H7 (cell line): ENCODE measurements at places on chromosomes 12 and 14. TPM values are rescaled to one million over a fixed set of nuclear protein-coding genes. Genes with fewer than 3 reads are reported as not detected.

Gene CRACR2A
- total RNA-seq = 1.3 and 2.0 TPM in 2 replicates

Gene PTPRB
- 0.62 and 1.0 TPM in 2 replicates for total RNA-seq

Gene KCNMB4
- total RNA-seq = 22.2 and 24.0 TPM in 2 replicates

Gene DBX2
- not detected in 2 replicates for total RNA-seq

Gene CELA1
- total RNA-seq = not detected in 2 replicates

DNA sequence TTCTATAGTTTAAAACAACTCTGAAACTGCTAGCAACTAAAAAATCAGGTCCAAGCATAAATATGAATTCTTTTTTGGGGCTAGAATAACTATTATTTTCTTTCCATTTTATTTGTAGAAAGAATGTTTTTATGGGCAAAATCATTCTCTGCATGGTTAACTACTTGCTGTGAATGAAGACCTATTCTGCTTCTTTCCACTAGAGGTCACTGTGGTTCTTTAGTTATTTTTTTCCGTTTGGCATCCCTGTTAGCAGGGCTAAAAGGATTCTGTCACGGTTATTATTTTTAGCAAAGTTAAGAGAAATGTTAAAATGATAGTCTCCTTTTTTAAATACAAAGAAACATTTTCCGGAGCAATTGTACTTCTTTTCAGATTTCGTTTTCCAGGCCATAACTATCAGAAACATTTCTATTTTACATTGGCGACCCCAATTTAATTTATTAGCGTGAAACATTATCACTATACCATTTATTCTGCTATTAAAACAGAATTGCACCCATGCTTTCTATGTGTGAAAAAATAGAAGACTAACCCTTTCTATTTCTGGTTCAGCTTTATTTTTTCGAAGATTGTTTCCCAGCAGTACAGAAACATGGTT is 404.8 kb downstream of the ATP23 start:
- DNase-seq = peak; percentile 15

GRCh38 chr14:50347521-50347920 is 35.4 kb downstream of the DMAC2L start:
- no peak for DNase-seq

- peak; percentile 40 for DNase-seq
These were observed 5.5 kb downstream of the ASIC1 start for GRCh38 chr12:50062728-50063460.

- DNase-seq = no peak
These were observed 241.0 kb upstream of the ATP2B1 start for GRCh38 chr12:89949457-89950195.

DNA sequence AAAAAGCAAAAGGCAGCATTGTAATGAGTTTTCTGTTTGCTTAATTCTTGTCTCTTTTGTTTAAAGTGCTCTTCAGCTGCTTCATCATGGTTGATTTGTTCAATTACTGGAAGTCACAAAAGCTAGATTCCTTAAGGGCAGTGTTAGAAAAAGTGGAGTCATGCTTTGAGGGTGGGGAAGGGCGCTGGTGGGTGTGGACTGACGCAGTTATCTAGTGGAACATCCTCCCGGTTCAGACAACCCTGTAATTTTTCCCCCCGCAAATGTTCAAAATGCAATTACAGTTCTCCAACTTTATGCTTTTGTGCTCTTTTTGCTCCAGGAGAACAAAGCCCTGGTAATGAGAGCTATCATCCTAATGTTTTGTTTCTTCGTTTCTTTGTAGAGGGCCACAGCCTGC is 2.1 kb downstream of the AKAP6 start:
- DNase-seq = no peak

DNA sequence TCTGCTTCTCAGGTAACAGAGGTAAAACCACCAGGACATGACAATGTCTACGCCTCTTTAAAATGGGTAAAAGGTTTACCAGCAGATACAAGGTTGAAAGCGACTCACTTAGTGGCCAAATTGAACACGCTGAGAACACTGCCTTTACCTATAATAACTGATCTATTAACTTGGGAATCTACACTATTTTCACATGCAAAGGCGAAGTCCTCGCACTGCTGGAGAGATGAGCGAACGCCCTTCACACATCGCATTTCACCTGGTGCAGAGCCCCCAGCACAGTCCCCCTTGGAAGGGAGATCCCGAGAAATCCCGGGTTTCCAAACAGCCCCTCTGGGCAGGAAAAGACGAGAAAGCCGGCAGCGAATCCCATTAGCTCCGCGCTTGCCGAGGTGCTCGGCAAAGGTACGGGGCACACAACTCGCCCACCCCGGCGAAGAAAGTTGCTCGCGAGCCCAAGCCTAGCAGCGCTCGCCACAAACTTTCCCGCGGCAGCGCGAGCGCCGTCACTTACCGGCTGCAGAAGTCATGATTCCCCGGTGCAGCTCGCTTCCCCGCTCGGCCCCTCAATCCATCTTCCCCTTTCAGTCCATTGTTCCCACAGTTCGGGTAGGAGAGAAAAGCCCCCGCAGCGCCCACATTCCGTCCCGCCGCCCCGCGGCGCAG is 423 bp downstream of the FGD6 start:
- DNase-seq = no peak

- no peak for DNase-seq
These were observed 80.6 kb downstream of the BTG1 start for GRCh38 chr12:92065018-92065499.

- no peak for DNase-seq
These were observed 264.1 kb downstream of the TTC8 start for GRCh38 chr14:89088530-89088929.

- peak; percentile 89 for DNase-seq
These were observed 911 bp upstream of the SCNN1A start for GRCh38 chr12:6376079-6376869.

- DNase-seq = no peak
These were observed 19.5 kb upstream of the PPFIBP1 start for GRCh38 chr12:27504507-27504906.

DNA sequence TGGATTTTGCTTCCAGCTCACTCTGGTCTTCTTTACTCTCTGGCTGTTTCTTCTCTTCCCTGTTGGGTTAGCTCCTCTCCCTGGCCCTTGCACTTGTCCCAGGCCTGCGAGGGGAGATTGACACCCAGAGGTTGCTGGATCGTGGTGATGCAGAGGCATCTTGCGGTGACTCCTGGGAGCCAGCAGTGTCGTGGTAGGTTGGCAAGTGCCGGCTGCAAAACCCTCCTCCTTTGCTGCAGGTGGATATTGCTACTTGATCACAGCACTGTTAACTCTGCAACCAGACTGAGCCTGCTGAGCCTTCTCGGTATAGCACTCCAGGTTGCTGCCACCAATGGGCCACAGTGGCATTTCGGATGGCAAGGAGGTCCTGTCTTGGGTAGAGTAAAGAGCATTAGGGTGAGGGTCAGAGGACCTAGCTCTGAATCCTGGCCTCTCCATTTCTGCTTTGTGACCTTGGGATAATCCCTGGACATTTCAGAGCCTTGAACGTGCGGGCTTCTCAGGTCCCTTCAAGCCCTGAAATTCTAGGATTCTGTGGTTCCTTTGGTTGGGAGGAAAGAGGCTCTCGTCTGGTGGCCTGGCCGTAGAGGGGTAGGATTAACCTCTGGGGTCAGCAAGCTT is 87.4 kb downstream of the TSPAN9 start:
- no peak for DNase-seq

DNA sequence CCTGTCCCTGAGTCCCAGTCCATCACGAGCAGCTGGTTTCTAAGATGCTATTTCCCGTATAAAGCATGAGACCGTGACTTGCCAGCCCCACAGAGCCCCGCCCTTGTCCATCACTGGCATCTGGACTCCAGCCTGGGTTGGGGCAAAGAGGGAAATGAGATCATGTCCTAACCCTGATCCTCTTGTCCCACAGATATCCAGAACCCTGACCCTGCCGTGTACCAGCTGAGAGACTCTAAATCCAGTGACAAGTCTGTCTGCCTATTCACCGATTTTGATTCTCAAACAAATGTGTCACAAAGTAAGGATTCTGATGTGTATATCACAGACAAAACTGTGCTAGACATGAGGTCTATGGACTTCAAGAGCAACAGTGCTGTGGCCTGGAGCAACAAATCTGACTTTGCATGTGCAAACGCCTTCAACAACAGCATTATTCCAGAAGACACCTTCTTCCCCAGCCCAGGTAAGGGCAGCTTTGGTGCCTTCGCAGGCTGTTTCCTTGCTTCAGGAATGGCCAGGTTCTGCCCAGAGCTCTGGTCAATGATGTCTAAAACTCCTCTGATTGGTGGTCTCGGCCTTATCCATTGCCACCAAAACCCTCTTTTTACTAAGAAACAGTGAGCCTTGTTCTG is 41.6 kb downstream of the DAD1 start:
- DNase-seq = no peak

DNA sequence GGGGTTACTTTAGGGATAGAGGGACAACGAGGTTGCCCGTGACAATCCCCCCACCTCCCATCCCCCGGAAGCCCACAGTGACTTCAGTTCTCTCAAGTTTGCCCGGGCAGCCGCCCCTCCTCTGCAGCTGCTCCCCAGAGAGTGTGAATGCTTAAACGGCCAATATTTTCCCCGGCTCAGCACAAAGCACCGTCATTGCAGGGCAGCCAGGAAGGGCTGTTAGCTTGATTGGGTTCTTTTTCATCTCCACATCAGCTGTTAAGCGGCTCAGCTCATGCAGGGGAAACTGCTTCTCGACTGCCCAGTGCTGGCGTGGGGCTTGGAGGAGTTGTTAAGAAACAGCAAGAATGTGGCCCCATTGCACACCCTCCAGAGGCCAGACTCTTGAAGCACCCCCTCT is 120.5 kb upstream of the NCOR2 start:
- DNase-seq = no peak

DNA sequence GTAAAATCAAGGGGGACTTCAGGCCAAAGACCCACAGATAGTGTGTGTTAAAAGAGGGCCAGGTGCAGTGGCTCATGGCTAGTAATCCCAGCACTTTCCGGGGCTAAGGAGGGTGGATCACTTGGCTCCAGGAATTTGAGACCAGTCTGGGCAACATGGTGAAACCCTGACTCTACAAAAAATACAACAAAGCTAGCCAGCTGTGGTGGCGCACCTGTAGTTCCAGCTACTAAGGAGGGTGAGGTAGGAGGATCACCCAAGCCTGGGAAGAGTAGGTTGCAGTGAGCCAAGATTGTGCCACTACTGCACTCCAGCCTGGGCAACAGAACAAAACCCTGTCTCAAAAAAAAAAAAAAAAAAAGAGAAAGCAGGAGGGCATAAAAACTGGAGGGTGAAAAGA is 8.5 kb downstream of the VCPKMT start:
- DNase-seq = no peak

- DNase-seq = no peak
These were observed 1.4 kb downstream of the NFYB start for GRCh38 chr12:104136577-104136976.

DNA sequence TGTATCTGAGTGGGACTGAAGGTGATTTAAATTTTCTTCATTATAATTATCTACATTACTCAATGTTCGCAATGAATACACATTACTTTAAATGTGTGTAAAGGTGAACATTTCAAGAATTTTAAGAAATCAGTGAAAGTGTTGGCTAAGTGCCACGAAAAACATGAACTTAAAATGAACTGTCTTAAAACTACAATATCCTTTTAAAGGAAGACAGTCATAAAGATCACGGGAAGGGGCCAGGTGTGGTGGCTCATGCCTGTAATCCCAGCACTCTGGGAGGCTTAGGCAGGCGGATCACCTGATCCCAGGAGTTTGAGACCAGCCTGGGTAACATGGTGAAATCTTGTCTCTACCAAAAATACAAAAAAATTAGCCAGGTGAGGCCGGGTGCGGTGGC is 11.2 kb downstream of the MOK start:
- no peak for DNase-seq

DNA sequence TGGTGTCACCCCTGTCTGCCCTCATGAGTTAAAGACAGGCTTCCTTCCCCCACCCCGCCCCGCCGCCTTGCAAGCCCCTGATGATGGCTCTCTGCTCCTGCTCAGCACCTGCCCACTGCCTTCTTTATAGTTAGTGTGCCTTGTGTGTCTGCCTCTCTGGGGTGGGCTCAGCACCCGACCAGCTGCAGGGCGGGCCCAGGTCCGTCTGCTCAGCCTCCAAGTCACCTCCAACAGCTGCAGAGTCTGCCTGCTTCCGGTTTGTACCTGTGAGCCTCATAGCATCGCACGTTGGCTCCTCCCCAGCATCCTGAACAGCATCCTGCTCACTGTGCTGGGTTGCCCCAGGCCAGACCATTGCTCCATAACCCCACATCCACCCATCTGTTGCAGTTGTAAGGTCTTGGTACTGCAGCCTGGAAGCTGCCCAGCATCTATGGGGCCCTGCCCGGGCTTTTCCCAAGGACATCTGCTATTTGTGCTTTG is 3.5 kb downstream of the TGFB3 start:
- peak; percentile 50 for DNase-seq

DNA sequence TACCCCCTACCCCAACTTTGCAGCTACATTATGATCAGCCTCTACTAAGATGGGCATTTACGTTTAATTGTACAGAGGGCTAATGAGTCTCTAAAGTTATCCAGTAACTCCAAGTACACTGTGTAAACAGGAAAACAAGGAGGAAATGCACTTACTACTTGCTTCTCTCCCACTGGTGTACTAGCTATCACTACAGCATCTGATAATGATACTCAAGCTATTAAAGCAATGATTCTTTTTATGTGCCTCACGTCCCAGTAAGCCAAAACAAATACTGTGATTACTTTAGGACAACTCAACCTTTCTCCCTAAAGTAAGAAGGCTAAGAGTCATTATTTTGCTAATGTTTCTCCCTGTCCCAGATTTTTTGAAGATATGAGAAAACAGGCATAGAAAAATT is 128.6 kb upstream of the CCDC175 start:
- DNase-seq = no peak

GRCh38 chr14:34425095-34425851 is 36.8 kb downstream of the SPTSSA start:
- no peak for DNase-seq

- DNase-seq = no peak
These were observed 38.9 kb downstream of the PPP4R4 start for GRCh38 chr14:94213021-94213420.

DNA sequence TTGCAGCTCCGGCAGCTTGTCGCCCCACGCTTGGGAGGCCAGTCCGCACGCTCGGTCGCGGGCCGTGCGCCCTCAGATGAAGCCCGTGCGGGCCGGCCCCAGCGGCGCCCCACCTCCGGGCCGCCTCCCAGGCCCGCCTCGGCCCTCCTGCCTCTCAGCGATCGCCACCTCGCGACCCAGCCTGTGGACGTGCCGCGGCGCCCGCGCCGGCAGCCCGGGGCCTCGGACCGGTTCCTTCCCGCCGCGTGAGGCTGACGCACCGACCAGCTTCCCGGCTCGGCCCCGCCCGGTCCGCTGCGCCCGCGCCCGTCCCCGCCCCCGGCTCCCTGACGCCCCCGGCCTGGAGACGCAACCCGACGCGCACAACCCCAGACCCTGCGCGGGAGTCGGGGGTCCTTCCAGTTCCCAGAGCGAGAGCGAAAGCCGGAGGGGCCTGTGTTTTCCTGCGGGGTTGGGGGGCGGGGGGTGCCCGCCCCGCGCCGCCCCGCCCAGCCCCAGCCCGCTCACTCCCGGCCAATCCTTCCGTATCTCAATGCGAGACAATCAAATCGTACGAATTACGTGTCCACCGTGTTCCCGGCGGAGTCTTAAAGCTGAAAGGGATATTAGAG is at the start of gene ERO1A:
ERO1A (minus strand) TSS at position 78 of the 611 bp plus-strand sequence; CDS start at position 1, 77 bp downstream.
- peak; percentile 89 for DNase-seq

- no peak for DNase-seq
These were observed 55.2 kb downstream of the SEL1L start for GRCh38 chr14:81478446-81478845.
